ENCODE measurements at places on chromosomes 12 and 14. TPM values are rescaled to one million over a fixed set of nuclear protein-coding genes. Genes with fewer than 3 reads are reported as not detected.

The EPYC gene
- total RNA-seq, result not detected

The FSCB gene
- 0.15 TPM for total RNA-seq

The OAS2 gene
- 20.3 TPM for total RNA-seq

The CARMIL3 gene
- total RNA-seq, result 0.77 TPM

The PXMP2 gene
- total RNA-seq, result 19.5 TPM

The HOXC11 gene
- not detected for total RNA-seq

The CMTM5 gene
- total RNA-seq, result 1.8 TPM

Data from upper lobe of left lung (tissue), 6 donors.